Fibroblast of skin of abdomen (primary cell): ENCODE measurements at places on chromosomes 11 and 22.
A peak's percentile ranks its signal among the peaks of the same experiment; 100 is the strongest.

GRCh38 chr11:116857936-116858335, 20.5 kb upstream of the APOA1 start:
- no peak for DNase-seq

GRCh38 chr22:48720662-48721394, 1106.8 kb downstream of the BRD1 start:
- DNase-seq, result no peak

- no peak for DNase-seq
Observed at GRCh38 chr11:69402251-69402887, 79.1 kb upstream of the LINC01488 start.

- DNase-seq, result no peak
Observed at GRCh38 chr11:10899121-10899830, 41.4 kb upstream of the ZBED5 start.

DNA sequence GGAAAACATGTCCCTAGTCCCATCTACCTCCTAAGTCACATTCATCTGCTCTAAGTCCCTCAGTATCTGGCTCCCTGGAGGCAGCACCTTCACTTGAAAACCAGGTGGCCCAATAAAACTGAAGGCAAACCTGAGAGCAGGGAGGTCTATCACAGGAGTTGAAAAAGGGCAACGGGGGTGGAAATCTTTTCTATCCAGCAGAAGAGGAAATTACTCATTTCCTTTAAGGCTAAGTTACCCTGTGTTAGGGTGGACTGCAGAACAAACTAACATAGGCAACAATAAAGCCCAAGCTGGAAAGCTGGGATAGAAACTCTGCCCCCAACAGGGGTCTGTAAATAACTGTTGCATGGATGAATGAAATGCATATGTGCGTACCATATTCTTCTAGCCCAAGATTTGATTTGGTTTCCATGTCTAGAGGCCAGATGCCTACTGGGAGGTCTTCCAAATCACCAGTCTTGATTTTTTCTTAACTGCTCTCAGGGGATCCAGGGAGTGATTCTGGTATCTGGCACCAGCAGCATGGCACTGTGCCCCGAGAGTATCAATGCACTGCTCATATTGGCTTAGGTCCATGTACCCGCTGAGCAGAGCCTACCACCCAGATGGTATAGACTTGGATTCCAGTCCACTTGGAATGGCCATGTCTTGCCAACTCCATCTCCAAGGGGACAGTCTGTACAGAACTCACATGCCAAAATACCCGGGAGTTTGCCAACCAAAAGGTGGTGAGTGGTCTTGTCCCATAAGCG, 350.0 kb upstream of the NCAM1 start:
- DNase-seq, result no peak

DNA sequence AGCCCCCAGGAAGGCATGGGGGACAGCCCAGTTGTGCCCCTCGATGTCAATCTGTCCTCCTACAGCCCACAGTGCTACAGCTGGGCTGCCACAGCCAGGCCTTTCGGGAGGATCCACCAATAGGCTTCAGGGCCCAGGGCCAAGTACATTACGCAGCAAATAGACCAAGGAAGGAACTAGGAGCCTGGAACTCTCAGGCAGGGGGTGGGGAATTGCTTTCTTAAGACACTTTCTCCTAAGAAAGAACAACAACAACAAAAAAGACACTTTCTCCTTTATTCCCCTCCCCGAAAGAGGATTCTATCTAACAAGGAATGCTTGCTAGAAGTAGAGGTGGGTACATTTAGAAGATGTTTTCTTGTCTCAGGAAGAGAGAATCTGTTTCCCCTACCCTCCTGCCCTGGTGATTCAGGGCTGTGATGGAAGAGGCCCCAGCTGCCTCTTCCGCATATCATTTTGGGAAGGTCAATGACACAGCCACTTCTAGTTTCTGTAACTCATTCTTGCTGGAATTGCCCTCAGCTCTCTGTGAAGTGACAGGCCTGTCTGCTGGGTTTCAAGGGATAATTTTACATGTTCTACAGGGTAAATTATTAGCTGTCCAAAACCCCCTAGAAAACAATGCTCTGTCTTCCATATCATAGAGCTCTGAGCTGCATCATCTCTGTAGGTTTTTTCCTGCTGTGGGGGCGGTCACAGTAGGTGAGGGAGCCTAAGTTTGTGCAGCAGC, 6.0 kb upstream of the MALAT1 start:
- peak; percentile 80 for DNase-seq

- no peak for DNase-seq
Observed at GRCh38 chr11:32916994-32917393, 24.4 kb downstream of the QSER1 start.

DNA sequence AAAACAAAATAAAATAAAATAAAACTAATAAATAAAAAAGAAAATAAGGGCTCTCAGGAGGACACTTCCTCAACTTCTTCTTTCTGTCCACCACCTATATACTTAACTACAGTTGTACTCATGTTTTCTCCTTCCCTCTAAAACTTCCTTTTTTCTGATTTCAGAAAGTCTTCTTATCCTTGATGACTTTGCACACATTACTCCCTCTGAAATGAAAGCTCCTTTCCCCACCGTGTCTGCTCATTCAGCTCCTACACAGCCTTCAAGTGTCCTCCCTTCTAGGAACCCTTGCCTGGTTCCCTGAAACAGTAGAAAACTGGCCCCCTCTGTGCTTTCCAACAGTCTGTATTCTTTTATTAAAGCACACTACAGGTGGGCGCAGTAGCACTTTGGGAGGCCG, 18.3 kb upstream of the DDX17 start:
- DNase-seq, result no peak

- no peak for DNase-seq
Observed at GRCh38 chr11:85485902-85486301, 141.2 kb downstream of the DLG2 start.

DNA sequence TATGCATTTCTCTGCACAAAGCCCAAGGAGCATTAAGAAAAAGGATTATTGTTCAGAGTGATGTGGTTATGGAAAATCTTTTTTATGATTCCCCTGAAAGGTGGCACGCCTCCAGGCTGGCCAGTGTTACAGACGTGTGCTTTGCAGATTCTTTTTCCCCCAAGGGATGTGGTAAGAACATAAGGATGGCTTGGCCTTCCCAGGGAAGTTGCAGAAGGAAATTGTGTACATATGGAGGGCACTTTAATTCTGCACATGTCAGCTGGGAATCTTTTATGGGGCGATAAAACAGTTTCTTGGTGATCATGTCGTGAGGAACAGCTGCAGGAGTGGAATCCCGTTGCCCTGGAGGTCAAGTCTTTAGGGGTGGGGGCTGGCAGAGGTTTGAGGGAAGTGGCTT, 9.7 kb downstream of the SMARCB1 start:
- peak; percentile 72 for DNase-seq

DNA sequence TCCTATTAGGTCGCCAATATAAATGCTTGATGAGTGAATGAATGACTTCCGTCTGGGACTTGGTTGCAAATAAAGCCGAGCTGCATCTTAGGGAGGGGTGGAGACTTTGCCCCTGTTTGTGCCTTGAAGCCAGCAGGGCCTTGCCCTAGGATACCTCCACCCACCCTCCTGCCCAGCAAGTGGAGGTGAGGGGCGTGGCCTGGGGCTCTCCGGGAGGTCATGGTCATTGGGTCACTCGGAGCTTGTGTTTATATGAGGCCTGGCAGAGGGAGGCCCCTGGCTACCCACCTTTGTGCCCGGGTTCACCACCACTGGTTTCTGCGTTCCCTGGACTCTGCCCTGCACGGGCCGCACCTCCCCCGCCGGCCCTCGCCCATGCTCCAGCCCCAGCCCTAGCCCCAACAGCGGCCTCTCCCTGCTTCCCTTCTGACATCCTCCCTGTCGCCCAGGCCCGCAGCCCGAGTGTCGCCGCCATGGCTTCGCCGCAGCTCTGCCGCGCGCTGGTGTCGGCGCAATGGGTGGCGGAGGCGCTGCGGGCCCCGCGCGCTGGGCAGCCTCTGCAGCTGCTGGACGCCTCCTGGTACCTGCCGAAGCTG, 4.3 kb downstream of the MPST start:
- DNase-seq, result no peak

GRCh38 chr22:42314709-42315391, 44.4 kb upstream of the TCF20 start:
- DNase-seq, result no peak

- no peak for DNase-seq
Observed at GRCh38 chr11:68753300-68753699, 2.0 kb upstream of the TESMIN start.

GRCh38 chr11:37364246-37364839, 766.3 kb upstream of the RAG2 start:
- no peak for DNase-seq

GRCh38 chr11:107392611-107393010, 65.0 kb downstream of the CWF19L2 start:
- DNase-seq, result peak; percentile 8

DNA sequence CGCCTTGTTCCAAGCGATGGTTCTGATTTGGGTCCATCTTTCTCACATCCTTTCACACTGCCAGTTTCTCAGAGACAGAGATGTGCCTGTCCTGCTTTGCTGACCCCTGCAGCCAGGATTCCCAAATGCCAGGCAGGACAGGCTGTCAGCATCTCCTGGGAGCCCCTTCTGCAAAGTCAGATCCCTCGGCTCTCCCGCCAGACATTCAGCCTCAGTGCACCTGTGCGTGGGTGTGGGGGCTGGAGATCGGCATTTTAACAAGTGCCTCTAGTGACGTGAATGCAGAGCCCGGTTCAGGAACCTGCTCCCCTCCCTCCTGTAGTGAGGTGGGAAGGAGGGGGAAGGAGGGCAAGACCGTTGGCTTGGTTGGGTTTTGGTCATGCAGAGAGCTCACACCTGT, 108.9 kb upstream of the FGF3 start:
- no peak for DNase-seq

- DNase-seq, result no peak
Observed at GRCh38 chr11:115894176-115894575, 390.0 kb upstream of the CADM1 start.

DNA sequence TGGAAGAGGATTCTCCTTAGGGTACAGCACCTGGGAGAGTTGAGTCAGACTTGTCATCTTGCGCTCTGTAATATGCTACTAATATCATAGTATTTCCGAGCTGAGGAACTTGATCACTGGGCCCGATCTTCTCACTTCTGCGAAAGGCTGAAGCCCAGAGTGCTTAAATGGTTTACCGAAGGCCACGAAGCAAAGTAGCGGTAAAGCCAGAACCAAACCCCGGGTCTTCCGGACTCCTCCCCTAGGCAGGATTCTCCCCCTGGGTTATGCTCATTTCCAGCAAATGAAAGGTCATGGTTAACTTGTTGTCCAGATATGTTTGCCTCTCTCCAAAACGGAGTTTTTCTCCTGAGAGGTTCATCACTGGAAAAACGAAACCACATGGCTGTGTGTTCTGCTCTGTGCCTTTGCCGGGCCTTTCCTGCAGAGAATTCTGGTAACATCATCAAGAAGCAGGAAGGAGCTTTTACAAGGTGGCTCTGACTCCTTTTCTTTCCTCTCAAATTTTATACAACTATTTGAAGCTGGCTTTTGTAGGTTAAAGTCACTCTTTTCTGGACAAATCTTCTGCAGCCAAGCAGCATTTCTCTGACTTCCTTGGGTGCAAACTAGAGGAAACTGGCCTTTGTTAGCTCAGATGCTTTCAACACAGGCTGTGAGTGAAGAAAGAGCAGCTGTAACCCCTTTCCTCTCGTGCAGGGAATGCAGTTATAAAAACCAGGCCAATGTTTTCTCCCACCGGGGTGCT, 35.5 kb downstream of the UBASH3B start:
- DNase-seq, result peak; percentile 58

DNA sequence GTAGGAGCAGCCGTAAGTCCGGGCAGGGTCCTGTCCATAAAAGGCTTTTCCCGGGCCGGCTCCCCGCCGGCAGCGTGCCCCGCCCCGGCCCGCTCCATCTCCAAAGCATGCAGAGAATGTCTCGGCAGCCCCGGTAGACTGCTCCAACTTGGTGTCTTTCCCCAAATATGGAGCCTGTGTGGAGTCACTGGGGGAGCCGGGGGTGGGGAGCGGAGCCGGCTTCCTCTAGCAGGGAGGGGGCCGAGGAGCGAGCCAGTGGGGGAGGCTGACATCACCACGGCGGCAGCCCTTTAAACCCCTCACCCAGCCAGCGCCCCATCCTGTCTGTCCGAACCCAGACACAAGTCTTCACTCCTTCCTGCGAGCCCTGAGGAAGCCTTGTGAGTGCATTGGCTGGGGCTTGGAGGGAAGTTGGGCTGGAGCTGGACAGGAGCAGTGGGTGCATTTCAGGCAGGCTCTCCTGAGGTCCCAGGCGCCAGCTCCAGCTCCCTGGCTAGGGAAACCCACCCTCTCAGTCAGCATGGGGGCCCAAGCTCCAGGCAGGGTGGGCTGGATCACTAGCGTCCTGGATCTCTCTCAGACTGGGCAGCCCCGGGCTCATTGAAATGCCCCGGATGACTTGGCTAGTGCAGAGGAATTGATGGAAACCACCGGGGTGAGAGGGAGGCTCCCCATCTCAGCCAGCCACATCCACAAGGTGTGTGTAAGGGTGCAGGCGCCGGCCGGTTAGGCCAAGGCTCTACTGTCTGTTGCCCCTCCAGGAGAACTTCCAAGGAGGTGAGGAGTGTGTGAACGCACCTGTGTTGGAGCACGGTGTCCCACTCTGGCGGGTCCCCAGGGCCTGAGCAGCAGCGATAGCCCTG, at the start of gene TAGLN:
Gene TAGLN (plus strand): TSS at position 318 of the 863 bp plus-strand sequence. CDS start 3,644 bp downstream, outside the sequence.
- DNase-seq, result peak; percentile 99
